ENCODE measurements at places on chromosomes 3 and 15.

GRCh38 chr15:39248204-39248603 is 332.7 kb upstream of the THBS1 start:
- DNase-seq, result peak; percentile 39

DNA sequence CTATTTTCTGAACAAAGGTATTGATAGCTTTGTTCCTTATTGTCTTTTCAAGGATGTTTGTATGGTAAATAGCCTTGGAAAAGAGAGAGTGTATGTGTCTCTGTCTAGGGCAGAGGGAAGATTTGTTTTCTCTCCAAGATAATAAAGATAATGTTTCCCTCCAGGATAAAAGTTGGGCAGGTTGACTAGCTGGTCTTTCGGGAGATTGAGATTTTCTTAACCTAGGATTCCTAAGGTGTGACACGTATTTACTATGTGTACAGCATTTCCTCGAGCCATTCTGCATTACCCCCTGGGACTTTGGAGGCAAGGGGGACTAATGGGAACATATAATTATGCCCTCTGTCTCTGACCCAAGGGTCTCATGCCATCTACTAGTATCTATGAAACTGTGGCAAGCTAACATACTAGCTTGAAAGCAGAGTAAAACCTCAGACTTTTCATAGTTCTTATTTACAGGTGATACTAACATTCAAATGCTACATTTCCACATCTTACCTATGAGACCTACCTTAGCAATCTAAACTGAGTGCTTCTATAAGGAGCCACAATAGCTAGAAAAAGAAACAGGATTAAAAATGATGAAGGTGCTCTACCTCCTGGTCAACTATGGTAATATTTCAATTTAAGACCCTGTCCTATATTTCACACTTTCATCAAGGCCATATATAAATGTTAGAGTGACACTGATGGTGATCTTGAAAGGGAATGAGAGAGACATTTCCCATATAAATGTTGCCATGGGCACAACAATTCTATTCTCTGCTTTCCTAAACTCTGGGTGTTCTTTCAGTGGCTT is 252.9 kb upstream of the CBLB start:
- no peak for DNase-seq

- no peak for DNase-seq
Measured at GRCh38 chr3:64411101-64411500, 185.8 kb upstream of the PRICKLE2 start.

DNA sequence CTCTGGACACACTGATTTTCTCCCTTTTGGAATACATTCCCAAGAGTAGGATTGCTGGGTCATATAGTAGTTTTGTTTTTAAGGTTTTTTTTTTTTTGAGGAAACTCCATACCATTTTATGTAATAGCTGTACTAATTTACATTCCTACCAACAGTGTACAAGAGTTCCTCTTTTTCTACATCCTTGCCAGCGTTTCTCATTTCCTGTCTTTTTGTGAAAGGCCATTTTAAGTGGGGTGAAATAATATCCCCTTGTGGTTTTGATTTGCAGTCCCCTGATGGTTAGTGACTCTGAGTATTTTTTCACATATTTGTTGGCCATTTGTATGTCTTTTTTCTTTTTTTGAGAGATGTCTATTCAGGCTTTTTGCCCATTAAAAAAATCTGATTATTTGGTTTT is 1205.5 kb downstream of the ROBO1 start:
- no peak for DNase-seq
